AML-193 (cell line): ENCODE measurements at places on chromosomes 5 and 9.
A peak's percentile ranks its signal among the peaks of the same experiment; 100 is the strongest.

GRCh38 chr9:121178676-121179372, 22.8 kb downstream of the RAB14 start:
- DNase-seq, result no peak

GRCh38 chr5:61332358-61332749, 296 bp downstream of the ZSWIM6 start:
- DNase-seq, result no peak

- peak; percentile 77 for DNase-seq
These were observed 269.5 kb downstream of the ARHGEF28 start for GRCh38 chr5:73895471-73895870.

DNA sequence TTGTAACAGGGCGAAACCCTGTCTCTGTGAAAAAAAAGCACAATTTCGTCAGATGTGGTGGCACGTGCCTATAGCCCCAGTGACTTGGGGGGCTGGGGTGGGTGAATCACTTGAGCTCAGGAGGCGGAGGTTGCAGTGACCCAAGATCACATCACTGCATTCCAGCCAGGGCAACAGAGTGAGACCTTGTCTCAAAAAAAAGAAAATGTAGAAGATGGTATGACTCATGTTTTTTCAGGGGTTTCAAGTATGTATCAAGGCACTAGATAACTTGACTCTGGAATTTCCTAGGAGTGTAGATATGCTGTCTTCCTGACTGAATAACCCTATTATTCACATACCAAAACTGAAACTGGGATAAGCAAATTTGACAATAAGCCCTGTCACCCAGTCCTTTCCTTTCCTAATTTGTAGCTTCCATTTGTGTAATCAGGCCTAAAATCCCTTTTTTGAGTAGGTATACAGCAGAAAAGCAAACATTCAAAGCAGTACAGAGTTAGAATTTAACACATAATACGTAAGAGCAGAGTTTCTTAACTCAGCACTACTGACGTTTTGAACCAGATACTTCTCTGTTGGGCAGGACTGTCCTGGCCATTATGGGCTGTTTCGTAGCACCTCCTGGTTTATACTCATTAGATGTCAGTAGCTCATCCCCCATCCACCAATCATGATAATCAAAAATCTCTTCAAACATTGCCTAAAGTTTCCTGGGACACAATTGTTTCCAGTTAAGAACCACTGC, 17.3 kb upstream of the ANKRD18B start:
- DNase-seq, result no peak

DNA sequence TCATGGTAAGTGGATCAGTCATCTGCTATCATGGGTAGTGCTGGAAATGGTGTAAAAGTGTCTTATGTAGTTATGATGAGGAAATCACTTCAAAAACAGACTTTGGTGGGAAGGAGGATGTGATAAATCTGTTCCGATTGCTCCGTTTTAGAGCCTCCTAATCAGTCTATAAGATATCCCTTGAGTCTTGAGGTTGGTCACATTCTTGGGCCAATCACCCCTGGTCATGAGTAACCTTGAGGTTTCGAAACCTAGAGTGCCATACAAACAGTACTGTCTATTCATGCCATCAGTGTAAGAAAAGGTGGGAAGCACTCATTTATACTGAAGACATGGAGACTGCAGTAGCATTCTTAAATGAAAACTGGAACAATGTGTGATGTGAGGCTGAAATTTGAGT, 45.8 kb downstream of the LRRTM2 start:
- DNase-seq, result no peak

DNA sequence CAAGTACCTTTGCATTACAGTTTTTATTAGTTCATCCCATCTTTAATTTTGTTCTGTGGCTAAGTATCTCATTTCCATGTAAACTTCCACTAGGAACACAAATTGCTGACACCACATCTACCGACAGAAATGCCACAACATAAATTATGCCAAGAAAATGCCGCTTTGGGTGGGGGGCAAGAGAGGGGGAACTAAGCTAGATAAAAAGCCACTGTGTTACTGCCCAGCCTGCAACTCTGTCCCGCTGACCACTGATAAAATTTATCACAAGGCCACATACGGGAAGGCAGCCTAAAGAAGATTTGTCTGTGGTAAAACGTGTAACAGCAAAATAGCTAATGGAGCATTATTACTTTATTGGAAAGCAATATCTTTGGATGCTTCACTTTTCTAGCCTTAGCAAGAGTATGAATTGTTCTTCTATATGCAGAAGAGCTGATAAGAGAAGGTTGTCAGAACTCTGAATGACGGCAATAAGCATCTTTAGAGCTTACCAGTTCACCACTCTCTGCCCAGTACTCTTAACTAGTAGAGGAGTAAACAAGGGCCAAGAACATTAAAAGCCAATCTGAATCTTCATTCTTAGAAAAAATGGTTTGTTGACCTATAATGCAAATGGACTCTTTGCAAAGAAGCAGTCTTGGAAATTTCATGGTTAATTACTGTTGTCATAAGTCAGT, 172.2 kb upstream of the MEF2C start:
- DNase-seq, result no peak

DNA sequence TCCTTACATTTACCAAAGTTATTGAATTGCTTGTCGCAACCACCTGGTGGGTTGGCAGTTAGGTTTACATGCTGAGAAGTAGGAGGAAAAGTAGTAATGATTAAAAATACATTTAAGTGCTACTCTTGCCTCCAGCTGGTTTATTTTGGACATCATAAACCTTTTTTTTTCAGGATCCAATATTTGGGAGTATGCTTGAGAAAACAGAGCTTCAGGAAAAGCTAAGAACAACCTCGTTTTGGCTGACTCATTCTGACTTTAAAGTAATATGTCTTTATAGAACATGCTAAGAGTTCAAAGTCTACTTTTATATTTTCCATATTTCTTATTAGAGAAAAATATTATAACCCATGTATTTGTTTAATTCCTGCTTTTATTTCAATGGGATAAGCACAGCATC, 41.7 kb upstream of the BNC2 start:
- DNase-seq, result no peak
